NCI-H69 (cell line): ENCODE measurements at places on chromosomes 3 and 15.

DNA sequence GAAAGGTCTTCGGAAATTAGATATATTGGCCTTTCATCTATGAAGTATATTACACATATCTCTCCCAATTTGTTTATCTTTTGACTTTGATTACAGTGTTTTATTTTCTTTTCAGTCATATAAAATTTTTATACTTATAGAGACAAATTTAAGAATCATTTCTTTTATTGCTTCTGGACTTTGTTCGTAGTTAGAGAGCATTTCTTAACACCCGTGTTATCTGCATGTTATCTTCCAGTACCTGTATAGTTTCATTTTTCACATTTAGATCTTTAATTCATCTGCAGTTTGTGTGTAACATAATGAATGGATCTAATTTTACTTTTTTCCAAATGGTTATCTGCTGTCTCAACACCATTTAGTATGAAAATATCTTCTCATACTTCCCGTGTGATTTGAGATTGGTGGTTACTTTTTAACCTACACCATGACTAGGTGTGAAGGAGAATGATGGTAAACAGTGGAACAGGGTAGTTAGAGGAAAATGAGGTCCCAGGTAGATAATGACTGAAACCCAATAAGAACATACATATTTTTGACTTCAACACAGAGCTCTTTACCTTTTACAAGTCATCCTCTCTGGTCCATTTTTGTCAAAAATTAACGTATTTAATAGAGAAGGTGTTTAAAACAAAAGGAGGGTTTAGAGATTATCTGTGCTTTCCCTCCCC, 99.3 kb downstream of the LPP start:
- DNase-seq: no peak

- DNase-seq: no peak
Measured at GRCh38 chr3:73433079-73433478, 191.7 kb downstream of the PDZRN3 start.

- DNase-seq: no peak
Measured at GRCh38 chr3:5144316-5144994, 22.4 kb downstream of the ARL8B start.

- peak; percentile 15 for DNase-seq
Measured at GRCh38 chr3:142897807-142898206, 8.9 kb upstream of the PCOLCE2 start.

- DNase-seq: peak; percentile 4
Measured at GRCh38 chr3:119681279-119681678, 4.1 kb upstream of the COX17 start.

DNA sequence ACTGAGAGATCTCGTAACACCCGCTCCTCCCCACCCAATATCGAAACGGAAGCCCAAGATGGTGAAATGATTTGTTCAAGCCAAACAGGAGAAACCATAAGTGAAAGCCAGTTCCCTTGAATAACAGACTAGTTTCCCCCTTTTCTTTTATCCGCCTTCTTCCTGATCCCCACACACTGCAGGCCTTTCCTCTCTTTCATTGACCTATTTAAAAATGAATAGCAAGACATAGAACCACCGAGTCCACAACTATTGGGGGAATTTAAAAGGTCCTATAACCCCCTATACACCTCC, 382 bp upstream of the COX17 start:
- no peak for DNase-seq

- no peak for DNase-seq
Measured at GRCh38 chr15:32117122-32117521, 86.8 kb downstream of the CHRNA7 start.
